SW 1271 (cell line): ENCODE measurements at places on chromosomes 11 and 22.

GRCh38 chr11:130909650-130910049, 6.6 kb downstream of the SNX19 start:
- no peak for DNase-seq

DNA sequence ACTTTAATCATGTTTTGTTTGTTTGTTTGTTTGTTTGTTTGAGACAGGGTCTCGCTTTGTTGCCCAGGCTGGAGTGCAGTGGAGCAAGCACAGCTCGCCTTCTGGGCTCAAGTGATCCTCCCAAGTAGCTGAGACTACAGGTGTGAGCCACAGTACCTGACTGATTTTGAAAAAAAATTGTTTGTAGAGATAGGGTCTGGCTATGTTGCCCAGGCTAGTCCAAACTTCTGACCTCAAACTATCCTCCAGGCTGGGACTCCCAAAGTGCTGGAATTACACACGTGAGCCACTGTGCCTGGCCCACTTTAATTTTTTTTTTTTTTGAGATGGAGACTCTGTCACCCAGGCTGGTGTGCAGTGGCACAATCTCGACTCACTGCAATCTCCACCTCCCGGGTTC, 74.8 kb upstream of the CLDN5 start:
- no peak for DNase-seq

GRCh38 chr11:96211436-96211835, 131.6 kb downstream of the MAML2 start:
- no peak for DNase-seq

GRCh38 chr11:59224351-59224928, 11.7 kb upstream of the MPEG1 start:
- DNase-seq: no peak

- DNase-seq: peak; percentile 76
Measured at GRCh38 chr22:39174498-39175352, 22.2 kb upstream of the CBX7 start.

GRCh38 chr11:79897896-79898295, 457.1 kb upstream of the TENM4 start:
- no peak for DNase-seq

DNA sequence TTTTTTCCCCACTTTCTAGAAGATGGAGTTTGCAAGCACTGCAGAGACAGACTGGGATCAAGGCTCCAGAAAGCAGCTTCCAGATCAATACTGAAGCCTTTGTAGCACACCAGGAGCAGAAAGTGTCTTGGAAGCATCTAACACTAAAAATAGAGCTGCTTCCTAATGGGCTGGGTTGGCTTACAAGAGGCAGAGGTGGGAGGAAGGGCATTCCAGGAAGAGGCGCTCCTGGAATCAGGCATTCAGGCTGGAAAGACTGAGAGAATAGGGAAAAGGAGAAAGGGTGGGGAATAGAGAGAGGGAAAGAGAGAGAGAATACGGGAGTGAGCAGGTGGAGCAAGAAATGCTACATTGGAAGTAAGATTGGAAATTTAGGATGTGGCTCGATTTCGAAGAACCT, 395.9 kb downstream of the OPCML start:
- DNase-seq: no peak

GRCh38 chr11:86625981-86626380, 46.4 kb downstream of the ME3 start:
- no peak for DNase-seq

DNA sequence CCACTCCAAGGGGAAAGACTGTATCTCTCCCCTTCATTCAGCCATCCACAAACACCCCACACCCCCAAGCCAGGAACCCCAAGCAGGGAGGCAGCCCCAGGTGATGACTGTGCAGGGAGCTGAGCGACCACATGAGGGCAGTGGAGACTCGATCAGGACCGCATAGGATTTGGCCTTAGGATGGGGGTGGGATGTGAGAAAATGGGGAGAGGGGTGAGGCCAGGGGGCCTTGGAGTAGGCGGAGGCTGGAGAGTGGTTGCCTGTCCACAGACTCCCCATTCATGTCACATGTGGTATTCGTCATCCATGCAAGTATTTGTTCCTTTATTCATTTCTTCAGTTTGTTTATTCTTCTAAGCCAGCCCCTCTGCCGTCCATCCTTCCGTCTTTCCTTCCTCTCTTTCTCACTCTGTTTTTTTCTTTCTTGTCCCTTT, 2.7 kb upstream of the RHOD start:
- DNase-seq: peak; percentile 27

GRCh38 chr22:17366830-17367229, 2.4 kb upstream of the CECR2 start:
- DNase-seq: no peak

DNA sequence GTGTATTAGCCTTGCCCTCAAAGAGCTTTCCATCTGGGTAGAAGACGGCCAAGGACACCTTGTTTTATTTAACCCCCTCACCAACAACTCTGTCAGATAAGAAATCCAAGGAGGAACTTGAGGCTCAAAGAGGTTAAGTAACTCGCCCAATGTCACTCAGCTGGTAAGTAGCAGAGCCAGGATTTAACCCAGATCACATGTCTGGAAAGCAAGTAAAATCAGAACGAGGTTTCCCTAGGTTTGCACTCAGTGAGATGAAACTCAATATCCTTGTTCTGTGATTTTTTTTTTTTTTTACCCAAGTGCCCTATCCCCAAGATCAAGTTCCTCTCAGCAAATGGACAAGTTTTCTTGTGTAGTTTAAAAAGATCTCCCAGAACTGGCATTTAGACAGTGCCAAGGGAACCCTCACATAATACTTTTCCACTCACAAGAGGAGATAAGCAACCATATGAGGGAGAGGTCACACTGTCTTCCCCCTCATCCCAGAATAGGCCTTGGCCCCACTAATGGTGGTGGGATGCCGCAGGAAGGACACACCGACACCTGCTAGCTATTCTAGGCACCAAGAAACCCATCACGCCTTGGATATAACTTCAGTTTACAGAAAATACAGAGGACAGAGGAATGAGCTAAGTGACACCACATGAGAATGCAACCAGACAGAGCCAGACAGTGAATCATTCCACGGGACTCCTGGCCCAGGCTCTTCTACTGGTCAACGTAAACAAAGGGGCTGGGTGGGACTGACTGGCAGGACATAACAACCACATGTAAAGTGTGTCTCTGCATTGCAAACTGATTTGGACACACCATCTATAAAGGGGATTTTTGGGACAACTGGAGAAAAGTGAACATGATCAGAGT, 8.6 kb upstream of the ARAP1 start:
- no peak for DNase-seq

DNA sequence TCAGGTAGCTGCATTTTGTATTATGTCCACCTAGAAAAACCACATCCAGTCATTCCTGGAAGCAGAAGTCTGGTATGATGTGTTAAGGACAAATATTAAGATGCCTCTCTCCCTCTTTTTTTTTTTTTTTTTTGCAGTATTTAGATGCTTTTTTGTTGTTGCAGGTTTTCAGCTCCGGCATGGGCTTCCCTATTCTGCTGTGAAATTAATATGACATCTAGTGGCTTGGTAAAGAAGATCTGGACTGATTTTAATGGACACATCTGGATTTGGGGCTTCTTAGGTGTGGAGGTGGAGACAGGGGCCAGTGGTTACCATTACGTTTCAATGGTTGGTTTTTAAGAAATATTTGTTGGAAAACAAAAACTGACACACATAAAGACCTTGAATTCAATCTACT, 47.5 kb upstream of the RASSF10 start:
- DNase-seq: no peak

GRCh38 chr11:76543006-76543703, 98.3 kb downstream of the EMSY start:
- DNase-seq: no peak

GRCh38 chr22:21569459-21570170, 2.1 kb downstream of the UBE2L3 start:
- no peak for DNase-seq

DNA sequence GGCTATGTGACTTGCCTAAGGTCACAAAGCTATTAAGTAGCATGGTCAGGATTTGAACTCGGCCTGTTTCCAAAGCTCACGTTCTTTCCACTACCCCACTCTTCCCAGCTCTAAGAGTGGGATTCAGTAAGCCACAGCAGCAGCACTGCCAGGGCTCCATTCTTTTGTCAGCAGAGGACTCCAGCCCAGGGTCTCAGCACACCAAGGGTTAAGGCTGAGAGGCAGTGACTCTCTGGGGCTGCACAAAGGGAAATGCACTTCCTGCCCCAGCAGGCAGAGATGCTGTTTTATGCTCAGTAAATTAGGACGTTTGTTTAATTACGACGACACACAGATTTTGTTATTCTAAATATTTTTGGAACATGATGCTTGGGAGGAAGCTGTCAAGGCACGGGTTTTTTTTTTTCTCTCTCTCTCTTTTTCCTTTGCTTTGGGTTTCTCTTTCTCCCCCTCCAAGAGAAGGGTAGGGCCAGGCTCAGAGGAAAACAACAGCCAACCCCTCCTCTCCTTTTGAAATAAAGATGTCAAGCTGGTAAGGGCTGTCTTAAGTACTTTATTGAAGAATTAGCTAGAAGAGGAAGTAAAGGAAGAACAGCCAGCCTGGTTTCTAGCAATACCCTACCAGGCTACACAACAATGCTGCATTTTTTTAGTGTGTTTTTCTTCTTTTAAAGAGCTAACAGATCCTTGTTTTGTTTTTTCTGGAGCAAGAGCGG, 2.8 kb downstream of the MYH9 start:
- no peak for DNase-seq

DNA sequence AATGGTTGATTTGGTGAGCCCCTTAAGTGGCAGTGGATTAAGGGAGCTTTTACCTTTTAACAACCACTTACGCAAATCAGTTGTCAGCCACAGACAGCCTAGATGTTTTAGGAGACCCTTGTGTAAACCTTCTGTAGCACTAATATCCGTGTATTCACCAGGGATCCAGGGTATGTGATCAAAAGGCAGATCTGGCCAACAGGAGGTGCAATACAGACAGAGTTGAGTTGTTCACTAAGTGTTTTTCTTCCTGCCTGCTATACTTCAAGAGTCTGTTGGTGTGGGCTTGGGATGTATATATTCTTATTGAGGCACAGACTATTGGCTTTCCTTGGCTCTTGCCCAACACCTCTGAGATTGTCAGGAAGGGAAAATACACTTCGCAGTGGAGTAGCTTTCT, 175.1 kb downstream of the FAT3 start:
- no peak for DNase-seq

DNA sequence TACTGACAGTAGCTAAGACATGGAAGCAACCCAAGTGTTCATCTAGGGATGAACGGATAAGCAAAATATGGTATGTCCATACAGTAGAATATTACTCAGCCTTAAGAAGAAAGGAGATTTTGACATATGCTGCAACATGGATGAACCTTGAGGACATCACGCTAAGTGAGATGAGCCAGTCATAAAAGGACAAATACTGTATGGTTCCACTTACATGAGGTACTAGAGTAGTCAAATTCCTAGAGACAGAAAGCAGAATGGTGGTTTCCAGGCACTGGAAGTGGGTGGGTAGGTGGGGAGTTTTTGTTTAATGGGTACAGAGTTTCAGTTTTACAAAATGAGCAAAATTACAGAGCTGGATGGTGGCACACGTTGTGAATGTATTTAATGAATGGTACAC, 18.1 kb downstream of the CHST1 start:
- DNase-seq: no peak

- no peak for DNase-seq
Measured at GRCh38 chr22:40425082-40425481, 54.7 kb downstream of the SGSM3 start.

DNA sequence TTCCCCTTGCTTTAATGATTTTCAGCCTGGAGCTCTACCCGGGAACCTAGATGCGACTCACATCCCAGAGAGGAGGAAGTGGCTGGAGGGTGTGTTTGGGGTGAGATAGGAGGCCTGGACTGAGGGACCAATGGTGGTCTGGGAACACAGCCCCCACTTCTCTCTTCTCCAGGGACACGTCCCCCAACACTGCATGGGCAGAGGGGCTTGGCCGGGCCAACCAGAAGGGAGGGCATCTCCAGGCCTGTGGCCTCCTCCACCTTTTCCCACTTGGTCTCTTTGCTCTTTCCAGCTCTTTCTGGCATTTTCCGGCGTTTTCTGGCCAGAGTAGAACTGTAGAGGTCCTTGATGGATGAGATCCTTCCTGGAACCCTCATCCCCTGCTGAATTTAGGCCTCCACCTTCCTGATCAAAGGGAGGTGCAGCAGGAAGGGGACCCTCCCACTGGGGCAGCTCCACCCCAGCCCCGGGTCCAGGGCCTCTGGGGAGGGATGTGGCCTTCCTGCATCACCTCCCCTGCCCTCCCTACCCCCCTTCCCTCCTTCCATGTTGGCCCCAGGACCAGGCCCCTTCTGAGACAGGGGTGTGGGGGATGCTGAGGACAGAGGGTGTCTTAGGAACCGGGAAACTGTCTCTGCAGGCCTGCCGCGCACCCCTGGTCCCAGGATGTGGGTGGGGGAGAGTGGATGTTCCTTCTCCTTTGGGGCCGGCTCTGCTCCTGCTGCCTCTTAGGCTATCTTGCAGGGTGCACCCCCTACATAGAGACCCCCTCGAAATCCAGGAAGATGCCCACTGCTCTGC, 24.4 kb downstream of the MRGPRG start:
- DNase-seq: no peak

- DNase-seq: no peak
Measured at GRCh38 chr22:36986242-36986821, 32.9 kb downstream of the TST start.
